Stimulated activated CD8-positive, alpha-beta memory T cell treated with anti-CD3 and anti-CD28 coated beads, Interleukin-7, amount 100 ng/mL, for 24 hours (primary cell): ENCODE measurements at places on chromosomes 4 and X.

- no peak for DNase-seq
Observed at GRCh38 chr4:43234626-43235415, 342.3 kb downstream of the GRXCR1 start.

DNA sequence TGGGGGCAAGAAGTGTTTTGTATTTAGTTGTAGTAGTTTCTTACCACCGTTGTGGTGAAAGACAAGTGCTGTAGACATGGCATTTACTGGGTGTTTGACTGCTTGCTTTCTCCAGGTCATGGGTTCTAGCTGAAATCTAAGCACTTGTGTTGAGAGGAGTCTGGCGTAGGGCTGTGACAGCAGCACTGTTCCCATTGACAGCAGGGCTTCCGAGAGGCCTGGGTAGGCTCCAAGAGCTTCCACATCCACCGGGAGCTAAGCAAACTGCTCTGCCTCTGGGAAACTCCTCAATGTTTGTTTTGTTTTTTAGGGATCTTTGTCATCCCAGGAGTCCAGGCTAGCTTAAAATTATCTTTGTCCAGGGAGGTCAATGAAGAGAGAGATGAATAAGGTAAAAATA lies 44.3 kb downstream of the BMPR1B start:
- DNase-seq = no peak

DNA sequence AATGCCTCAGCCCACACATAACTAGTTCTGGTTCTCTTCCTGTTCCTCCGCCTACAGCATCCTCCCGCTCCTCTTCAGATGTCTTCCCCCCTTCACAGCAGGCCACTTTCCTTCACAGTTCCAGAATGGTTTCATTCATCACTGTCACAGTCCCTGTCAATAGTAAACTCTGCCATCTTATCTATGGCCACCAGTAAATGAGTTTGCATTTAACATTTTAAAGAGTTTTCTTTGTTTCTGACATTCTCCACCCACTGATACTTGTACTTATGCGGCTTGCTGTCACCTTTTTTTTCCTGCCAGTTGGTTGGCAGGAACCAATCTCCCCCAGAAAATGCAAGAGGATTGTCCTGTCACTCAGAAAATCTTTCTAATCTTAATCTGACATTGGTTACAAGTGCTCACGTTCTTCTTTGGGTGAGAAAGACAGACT lies 114.1 kb downstream of the GLUD2 start:
- DNase-seq = no peak

- no peak for DNase-seq
Observed at GRCh38 chr4:163744861-163745260, 250.4 kb downstream of the TMA16 start.

- no peak for DNase-seq
Observed at GRCh38 chr4:150140774-150141400, 62.6 kb downstream of the DCLK2 start.

DNA sequence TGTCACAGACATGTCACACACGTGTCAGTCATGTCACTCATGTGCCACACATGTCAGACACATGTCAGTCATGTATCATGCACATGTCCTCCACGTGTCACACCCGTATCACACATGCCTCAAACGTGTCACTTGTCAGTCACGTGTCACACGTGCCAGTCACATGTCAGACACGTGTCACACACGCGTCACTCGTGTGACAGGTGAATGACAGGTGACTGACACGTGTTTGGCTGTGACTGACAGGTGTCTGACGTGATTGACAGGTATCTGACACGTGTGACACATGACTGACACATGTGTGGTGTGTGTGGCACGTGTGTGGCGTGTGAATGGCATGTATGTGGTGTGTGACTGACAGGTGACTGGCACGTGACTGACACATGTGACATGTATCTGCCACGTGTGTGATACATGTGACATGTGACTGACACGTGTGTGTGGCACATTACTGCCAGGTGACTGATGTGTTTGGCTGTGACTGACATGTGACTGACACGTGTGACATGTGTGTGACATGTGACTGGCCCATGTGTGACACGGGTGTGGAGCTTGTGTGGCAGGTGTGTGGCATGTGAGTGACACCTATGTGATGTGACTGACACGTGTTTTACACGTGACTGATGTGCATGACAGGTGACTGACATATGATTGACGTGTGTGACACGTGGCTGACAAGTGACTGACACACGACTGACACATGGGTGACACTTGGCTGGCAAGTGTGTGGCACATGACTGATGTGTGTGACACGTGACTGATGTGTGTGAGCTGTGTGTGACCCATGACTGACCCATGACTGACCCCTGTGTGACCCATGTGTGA lies 90.7 kb upstream of the GPC3 start:
- no peak for DNase-seq

DNA sequence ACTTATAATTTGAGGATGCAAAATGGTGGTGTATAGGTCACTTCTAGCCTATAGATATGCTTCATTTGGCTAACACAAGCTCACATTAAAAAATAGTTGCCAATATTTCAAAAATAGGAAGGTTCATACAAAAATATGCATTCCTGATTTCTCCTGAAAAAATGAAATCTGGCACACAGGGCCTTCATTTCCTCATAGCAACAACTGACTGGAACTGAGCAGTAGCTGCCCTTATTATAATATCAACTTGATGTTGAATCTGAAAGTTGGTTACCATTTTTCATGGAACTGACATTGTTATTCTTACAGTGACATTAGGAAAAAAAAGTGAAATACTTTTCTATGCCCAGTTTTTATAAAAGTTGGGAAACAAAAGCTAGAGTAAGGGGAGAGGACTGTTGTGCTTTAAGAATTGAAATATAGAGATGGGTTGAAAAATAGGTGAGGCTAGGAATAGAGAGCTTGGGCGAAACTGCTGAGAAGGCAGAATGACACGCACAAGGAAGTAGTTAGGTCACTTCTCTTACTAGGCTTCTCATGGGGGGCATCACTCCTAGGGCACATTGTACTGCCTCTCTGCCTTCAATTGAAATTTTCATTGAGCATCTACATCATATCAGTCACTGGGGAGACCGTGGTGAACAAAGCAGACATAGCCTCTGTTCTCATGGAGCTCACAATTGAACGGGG lies 43.1 kb upstream of the C1GALT1C1 start:
- no peak for DNase-seq

DNA sequence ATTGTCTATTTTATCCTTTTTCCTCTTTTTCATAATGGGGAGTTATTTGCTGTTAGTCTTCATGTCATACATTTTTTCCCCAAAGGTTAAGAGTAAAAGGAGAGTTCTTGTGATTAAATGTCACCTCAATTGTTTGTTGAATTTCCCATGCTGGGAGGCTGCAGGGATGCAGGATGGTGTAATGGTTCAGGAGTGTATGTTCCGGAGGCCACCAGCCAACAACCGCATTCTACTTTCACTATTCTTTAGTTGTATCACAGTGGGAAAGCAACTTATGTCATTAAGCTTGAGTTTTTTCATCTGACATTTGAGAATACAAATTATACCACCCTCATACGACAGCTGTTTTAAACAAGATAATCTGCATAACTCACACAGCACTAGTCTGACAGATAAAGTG lies 15.4 kb downstream of the AFP start:
- no peak for DNase-seq

GRCh38 chr4:101756181-101756580 lies 34.3 kb upstream of the BANK1 start:
- DNase-seq = no peak
